ENCODE measurements at places on chromosomes 2 and 18.

DNA sequence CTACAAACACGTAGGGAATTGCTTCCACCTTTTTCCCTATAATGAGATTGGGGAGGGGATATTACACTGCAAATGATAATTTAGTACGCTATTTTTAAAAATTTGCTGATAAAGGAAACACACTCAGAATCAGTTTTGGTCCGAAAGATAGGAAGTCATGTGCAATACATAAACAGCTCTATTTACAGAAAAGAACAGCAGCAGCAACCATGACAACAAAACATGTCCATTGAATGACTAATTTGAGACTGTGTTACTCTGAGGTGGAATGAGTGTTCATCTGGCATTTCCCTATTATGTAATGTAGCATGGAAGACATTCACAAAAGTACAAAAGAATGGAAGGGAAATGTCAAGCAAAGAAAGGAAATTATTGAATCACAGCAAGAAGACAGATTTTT lies 337.2 kb downstream of the NBAS start:
- DNase-seq, result peak; percentile 95

DNA sequence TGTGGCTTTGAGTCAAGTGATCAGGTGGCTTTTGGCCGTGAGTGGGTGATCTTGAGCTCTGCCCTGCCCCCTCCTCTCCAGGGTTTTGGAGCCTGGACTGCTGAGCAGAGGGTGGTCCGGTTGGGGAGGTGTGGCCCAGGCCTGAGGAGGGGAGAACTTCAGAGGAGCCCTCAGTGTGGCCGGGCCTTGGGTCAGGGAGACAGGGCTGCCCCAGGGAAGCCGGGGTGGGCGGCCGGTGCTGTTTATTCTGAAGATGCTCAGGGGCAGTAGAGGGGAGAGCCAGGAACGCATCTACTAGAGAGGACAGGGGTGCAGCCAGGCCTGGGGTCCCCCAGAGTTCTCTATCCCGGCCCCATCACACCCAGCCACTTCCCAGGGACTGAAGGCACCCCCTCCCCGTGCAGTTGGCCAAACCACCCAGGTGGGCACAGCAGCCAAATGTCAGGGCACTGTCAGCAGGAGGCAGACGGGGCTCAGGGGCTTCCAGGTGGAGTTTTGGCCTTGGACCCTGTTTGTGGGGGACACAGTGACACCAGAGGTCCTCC lies 963 bp downstream of the ERFE start:
- DNase-seq, result no peak

GRCh38 chr2:18777250-18777812 lies 188.0 kb upstream of the NT5C1B start:
- no peak for DNase-seq

DNA sequence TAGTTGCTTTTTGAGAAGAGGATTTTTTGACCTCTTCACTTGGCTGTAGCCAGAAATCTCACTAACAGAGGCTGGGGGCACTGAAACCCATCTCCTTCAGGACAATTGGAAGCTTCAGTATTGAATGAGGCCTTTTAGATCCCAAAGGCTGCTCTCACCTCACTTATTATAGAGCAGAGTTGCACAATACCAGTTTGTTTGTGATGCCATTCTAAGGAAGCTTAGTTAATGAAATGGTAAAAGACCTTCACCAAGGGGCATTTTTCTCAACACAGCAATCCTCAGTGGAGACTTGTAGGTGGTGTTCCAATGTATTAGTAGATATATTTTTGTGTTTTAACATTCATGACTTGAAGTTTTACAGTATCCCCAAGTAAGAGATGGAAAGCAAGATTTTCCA lies 71.0 kb upstream of the RFX8 start:
- no peak for DNase-seq

GRCh38 chr18:39345321-39345720 lies 1779.7 kb upstream of the CELF4 start:
- DNase-seq, result no peak

GRCh38 chr2:169768262-169768995 lies 30.2 kb upstream of the SSB start:
- DNase-seq, result no peak

DNA sequence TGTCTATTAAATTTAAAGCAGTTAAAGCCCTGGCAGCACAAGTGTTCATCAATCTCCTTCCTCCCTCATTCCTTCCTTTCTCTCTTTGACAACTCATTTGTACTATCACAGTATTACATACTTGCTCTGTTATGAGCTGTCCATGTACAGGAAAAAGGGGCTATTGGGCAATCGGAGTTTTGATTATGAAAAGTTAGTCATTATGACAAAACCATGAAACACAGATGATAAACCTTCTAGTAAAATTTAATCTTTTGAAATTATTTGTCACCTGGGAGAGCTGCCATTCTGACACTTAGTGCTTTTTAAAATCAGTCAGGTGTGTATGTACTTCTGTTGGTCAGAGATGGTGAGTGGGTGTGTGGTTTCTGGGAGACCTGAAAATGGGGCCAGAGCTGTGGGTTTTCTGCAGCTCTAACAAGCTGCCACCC lies 39.4 kb downstream of the MAP4K4 start:
- peak; percentile 98 for DNase-seq

DNA sequence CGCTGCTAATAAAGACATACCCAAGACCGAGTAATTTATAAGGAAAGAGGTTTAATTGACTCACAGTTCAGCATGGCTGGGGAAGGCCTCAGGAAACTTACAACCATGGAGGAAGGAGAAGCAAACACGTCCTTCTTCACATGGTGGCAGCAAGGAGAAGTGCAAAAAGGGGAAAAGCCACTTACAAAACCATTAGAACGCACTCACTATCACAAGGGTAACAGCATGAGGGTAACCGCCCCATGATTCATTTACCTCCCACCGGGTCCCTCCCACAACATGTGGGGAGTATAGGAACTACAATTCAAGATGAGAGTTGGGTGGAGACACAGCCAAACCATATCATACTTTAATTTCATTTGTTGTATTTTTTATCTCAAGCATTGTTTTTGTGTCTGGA lies 67.5 kb downstream of the ATP9B start:
- no peak for DNase-seq
